ENCODE measurements at places on chromosomes 7 and 10.

DNA sequence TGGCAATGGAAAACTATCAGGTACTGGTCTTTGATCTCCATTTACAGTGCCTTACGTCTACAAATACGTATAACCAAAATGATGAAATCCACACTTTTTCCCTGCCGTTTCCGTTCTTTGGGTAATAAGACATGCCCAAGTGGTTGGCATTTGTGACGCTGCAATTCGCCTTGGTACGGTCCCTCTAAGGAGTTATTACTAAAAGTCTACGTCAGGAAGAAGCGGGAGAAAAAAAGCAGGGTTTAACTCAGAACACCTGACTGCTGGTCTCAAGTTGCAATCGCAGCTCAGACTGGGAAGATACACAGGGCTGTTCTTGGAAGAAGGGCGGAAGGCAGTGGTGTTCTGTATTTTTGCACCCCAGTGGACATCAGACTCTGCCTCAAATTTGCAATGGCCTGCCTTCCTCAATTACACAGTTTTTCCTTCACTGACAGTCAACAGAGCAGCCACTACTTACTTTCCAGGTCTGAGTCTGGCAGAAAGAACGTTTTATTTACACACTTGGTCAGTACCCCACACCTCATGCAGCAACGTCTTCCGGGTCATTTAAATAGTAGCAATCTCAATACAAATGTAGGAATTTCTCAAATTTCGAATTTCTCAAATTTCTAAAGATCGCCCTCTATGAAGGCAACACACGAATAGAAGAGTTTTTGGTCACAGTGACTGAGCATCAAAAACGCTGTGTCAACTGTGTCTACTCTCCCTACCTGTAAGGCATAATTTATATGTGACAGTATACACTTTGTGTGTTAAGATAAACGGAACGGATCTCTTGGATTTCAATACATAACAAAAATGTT is 2.1 kb downstream of the BAIAP2L1 start:
- no peak overlapping the region for H3K27ac ChIP-seq
- H3K4me3 ChIP-seq = no peak overlapping the region
- H3K27me3 ChIP-seq = peaks cover 16% of the 10 kb centered on the region
- H3K36me3 ChIP-seq = no peaks in the 10 kb centered on the region

- H3K36me3 ChIP-seq = no peaks in the 10 kb centered on the region
- peaks cover 12% of the 10 kb centered on the region for H3K27me3 ChIP-seq
- H3K4me1 ChIP-seq = peaks cover 2% of the 10 kb centered on the region
- H3K27ac ChIP-seq = no peak overlapping the region
Observed at GRCh38 chr7:150848561-150849115, 3.7 kb upstream of the AOC1 start.

DNA sequence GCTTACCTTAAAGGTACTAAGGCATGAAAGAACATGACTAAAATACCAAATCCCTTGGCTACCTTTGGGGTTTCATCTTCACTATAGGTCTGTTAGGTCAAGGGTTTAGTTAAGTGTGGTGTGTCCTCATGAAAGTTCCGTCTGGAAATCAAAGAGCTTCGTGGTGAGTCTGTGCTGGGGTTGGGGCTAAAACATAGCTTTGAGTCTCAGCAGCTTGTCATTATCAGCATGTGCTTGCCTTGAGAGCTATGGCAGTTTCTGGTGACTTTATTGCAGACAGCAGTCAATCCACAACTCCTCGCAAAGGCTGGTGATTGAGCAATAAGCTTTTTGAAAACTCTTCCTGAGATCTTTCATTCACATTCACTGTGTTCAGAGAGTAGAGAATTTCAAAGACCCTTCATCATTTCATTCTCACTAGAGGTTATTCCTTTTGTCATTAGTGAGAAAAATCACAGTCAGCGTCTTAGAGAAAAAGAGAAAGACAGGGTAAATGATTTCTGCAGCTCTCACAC is 53.2 kb upstream of the CCDC6 start:
- H3K4me1 ChIP-seq = no peaks in the 10 kb centered on the region
- no peak for DNase-seq
- no peak overlapping the region for H3K4me3 ChIP-seq

GRCh38 chr7:741850-742249 is 14.8 kb upstream of the PRKAR1B start:
- no peak for DNase-seq
- H3K27me3 ChIP-seq = no peaks in the 10 kb centered on the region
- no peaks in the 10 kb centered on the region for H3K4me1 ChIP-seq

DNA sequence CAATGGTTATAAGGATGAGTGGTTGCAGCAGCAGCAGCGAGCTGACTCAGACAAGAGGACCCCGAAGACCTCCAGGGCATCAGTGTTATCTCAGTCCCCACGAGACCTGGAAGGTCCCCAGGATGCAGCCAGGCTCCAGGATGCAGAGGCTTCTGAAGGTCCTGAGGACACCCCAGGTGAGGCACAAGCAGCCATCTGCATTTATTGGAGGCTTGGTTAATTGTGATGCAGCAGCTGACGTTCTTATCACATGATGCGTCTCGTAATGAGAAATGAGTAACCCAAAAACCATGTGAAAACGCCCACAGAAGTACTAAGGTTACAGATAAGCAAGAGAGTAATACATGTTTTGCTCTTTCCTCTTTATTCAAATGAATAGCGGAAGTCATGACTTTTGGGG is 17.4 kb downstream of the C7orf57 start:
- H3K36me3 ChIP-seq = peaks cover 2% of the 10 kb centered on the region
- DNase-seq = no peak
- H3K27ac ChIP-seq = no peak overlapping the region
- no peaks in the 10 kb centered on the region for H3K27me3 ChIP-seq
- no peak overlapping the region for H3K4me3 ChIP-seq

GRCh38 chr7:116162254-116162653 is 48.1 kb upstream of the TES start:
- H3K27me3 ChIP-seq = peaks cover 16% of the 10 kb centered on the region
- no peak overlapping the region for H3K4me3 ChIP-seq
- no peak overlapping the region for H3K27ac ChIP-seq
- H3K36me3 ChIP-seq = no peaks in the 10 kb centered on the region
- DNase-seq = no peak

DNA sequence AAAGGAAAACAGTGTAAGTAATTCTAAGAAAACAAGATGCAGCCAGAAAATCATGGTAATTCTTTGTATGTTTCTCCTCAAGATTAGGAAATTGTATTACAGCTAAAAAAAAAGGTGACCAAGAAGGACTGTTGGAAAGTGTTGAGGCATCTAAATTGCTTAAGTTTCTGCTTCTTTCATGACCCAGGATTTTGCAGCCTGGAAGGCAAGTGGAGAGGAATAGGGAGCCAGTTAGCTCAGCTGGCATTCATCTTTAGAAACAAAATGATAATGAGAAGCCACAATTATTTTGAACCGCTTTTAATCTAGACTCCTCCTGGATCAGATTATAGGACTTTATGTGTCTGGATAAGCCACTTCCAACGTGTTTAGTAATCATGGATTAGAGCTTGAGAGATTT is 56.8 kb upstream of the TMEM229A start:
- no peak overlapping the region for H3K27ac ChIP-seq
- H3K4me3 ChIP-seq = no peak overlapping the region
- H3K36me3 ChIP-seq = no peaks in the 10 kb centered on the region

Measured in activated naive CD4-positive, alpha-beta T cell treated with anti-CD3 and anti-CD28 coated beads for 36 hours (primary cell).